ENCODE measurements at places on chromosomes 3 and 15.

DNA sequence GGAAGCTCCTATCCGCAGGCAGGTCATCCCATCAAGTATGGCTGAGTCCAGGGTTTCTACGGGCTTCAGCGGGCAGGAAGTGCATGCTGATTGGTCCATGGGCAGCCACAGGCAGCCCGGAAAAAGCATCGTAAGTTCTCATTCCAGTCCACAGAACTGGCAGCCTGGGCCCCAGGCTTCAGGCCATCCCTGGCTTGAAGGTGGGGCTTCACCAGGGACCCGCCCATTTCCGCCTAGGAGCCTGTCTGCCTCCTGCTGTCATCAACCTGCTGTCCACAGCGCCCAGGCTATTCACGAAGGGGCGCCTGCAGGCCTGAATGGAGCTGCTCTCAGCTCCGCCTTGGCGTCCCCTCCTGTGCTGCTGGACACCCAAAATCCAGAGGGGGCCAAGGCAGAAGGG lies 13.9 kb downstream of the PCYT1A start:
- no peak for DNase-seq

- no peak for DNase-seq
Observed at GRCh38 chr15:92817339-92817886, 82.7 kb upstream of the CHD2 start.

DNA sequence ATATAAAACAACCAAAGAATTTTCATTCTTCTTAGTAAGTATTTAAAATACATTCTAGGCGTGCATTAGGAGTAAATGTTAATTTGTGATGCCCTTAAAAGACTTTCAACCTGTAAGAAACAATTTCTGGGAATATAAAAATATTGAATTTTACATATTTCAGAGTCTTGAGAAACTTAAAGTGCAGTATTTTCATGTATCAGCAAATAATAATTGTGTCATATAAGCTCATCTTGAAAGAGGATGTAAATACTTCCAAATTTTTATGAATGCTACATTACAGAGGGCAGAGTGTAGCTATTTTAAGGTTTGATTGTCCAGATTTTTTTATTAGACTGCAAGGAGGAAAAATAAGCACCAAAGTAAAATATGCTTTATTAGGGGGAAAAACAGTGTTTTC lies 207.1 kb downstream of the VPS13C start:
- DNase-seq = no peak

DNA sequence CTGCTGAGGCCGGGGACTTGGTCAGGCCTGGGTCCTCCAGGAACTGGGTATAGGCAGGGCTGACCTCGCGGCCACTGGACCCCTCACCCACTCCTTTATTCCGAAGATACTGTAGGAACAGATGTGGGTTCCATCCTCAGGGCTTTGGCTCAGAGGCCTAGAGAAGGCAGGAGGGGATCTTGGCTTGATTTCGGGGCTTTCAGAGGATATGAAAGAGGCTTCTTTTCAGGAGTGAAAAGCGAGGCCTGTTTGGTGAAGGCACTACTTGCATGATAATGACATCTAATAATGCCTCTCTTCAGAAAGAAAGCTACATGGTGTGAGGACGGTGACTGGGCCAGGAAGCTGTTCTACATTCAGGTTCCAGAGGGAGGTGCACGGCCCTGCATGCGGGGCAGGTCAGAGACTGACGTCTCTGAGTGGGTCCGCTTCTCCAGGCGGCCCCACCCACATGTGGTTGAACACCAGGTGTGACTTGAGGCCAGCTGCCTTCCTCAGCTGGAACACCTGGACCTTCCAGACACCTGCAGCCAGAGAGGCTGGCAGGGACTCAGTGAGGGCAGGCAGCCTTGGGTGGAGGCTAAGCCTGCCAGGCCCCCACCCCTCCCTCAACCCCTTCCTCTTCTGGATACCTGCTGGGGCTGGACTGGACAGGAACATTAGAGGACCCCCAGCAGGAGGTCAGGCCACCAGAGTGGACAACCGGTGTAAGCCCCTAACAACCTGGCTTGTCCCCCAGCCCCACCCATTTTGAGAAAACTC lies 31.1 kb upstream of the HHATL start:
- DNase-seq = no peak

DNA sequence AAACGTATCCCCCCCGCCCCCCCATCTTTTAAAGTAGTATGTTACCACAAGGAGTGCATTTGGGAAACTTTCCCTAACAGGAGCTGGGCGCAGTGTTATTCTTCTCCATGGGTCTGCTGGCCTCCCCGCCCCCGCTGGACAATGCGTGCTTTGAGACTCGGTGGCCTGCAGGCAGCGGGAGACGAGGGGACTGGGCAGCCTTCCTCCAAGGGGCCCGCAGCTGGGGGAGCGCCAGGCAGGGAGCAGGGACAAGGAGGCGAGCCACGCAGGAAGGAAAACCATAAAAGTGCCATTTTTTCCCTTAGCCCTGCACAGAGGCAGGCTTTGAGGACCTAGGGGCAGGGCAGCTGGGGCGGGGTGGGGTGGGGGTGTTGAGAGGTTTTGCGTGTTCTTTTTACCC lies 14.1 kb downstream of the SOX2 start:
- no peak for DNase-seq

DNA sequence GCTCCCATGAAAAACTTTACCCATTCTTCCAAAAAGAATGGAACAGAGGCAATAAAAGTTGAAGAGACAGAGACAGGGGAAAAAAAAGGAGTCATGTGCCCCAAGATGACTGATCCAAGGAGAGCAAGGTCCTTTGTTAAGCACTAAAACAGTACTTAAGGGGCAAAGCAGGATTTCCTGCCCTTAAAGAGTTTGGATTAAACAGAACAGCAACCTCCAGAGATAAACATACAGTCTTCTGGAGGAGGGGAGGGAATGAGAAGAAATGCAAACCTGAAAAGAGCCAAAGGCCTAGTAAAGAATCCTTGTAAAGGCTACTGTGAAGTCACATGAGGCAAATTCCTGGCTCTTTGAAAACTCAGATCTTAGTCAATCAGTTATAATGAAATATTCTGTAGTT lies 38.2 kb downstream of the SHQ1 start:
- DNase-seq = no peak

GRCh38 chr15:35439291-35439690 lies 106.7 kb downstream of the DPH6 start:
- DNase-seq = no peak

DNA sequence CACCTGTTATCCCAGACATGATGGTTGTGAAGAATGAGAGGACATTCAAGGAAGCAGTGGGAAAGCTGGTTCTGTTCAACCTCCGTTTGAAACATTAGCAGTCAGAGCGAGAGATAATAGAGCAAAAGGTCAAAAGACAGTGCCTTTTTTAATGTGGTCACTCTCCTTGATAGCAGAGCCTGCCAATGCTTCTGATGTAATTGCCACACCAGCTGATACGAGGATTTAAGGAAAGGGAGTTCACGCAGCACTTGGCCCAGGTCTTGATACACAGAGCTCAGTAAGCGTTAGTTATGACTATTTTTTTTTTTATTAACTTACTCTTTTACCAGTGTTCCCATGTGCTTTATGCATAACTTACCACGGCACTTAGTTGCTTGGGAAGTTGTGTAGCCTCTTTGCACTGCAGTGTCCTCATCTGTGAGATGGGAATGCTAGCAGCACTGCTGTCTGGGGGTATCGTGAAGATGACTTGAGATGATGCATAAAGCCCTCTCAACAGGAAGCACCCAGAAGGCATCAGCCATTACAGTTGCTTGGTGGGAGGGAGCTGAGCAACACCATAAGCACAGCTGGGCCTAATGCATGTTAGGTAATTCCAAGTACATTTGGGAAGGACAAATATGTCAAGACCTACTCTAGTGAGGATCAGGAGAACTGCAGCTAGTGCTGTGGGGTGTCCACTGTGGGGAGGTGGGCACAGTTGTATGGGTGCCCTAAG lies 123.3 kb upstream of the RASGRP1 start:
- no peak for DNase-seq

GRCh38 chr15:69393831-69394491 lies 20.2 kb upstream of the KIF23 start:
- peak; percentile 22 for DNase-seq

- peak; percentile 99 for DNase-seq
Observed at GRCh38 chr3:159765030-159765859, 223.4 kb upstream of the IL12A start.

DNA sequence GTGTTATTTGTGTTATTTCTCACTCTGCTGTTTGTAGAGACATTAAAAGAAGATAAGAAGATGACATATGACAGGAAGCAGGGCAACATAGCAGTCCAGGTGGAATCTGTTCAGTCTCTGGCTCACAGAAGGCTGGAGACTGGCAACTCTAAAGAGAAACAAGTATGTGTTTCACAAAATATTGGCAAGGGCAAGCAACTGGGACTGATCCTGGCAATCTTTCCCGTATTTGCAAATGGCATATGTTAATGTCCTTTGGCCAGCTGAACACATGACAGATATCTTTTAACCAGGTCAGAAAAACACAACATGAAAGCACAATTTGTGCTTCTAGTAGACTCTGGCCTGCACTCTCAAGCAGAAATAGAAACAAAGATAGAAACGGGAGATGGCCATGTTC lies 1354.1 kb upstream of the EPHA6 start:
- DNase-seq = no peak

- no peak for DNase-seq
Observed at GRCh38 chr3:103127098-103127630, 692.3 kb downstream of the ZPLD1 start.

DNA sequence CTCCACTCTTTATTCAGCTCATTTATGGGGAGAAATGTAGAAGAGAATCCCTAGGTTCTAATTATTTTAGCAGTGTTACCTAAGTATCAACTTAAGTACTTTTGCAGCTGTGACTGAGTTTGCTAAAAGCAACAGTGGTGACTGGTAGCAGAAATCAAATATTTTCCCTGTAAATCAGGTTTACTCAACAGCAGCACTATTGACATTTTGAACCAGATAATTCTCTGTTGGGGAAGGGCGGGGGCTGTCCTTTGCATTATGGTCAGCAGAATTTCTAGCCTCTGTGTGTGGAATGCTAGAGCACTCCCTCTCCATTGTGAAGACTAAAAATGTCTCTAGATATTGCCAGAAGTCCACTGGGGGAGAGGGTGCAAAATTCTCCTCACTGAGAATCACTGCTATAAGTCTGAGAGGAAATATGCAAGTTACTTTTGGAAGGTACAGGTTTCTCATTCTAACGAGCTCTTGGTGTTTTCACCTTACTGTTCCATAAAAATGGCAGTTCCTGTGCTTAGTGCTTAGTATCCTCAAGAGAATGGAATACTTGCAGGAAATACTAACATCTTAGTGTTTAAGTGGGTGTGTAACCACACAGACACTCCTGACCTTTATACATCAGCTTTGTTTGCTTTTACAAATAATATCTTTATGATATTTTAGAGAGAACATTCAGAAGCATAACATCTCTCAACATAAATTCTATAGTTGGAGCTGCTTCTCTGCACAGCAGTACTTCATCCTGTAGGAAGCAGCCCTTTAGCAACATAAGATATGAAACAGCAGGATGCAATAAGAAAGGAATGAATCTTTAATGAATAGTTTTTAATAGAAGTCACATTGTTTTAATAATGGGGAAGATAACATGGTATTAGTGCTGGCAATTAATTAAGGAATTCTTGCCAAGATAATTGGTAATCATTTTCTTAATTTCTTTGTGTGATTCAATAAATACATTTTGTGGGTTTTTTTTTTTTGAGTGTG lies 246.5 kb upstream of the GOLIM4 start:
- DNase-seq = no peak

DNA sequence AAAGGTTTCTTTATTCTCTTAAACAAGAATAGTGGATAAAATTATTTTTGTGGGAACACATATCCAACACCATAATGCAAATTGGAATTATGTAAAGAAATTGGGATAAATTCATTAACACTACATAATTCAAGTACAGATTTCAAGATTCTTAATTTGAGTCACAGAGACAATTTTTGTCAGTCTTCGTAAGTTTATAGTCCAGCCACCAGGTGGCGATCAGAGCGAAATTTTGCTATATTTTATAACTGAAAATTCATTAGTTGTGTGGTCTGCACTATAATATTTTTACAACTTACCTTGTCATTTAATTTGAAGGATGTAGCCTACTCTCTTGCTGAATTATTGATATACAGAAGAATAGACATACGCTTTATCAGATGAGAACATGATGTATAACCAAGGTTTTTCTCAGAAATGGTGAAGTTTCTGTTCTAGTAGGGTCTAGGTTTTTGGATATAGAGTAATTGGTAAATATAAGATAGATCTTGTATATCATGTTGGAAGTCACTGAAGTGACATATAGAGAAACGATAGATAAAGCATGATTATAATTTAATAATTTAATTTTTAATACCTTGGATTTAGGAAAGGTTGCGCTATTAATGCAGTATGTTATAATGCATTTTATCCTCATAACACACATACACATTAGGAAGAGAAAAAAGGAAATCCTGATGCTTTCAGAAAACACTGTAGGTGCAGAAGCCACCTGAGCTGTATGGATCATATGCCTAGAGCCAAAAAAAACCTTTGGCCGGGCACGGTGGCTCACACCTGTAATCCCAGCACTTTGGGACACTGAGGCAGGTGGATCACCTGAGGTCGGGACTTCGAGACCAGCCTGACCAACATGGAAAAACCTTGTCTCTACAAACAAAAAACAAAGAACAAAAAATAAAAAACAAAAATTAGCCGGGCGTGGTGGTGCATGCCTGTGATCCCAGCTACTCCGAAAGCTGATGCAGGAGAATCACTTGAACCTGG lies 31.7 kb downstream of the PLSCR4 start:
- peak; percentile 13 for DNase-seq
